ENCODE measurements at places on chromosomes 1 and 21.

- DNase-seq: no peak
These were observed 94.5 kb downstream of the PRDM2 start for GRCh38 chr1:13794231-13795187.

DNA sequence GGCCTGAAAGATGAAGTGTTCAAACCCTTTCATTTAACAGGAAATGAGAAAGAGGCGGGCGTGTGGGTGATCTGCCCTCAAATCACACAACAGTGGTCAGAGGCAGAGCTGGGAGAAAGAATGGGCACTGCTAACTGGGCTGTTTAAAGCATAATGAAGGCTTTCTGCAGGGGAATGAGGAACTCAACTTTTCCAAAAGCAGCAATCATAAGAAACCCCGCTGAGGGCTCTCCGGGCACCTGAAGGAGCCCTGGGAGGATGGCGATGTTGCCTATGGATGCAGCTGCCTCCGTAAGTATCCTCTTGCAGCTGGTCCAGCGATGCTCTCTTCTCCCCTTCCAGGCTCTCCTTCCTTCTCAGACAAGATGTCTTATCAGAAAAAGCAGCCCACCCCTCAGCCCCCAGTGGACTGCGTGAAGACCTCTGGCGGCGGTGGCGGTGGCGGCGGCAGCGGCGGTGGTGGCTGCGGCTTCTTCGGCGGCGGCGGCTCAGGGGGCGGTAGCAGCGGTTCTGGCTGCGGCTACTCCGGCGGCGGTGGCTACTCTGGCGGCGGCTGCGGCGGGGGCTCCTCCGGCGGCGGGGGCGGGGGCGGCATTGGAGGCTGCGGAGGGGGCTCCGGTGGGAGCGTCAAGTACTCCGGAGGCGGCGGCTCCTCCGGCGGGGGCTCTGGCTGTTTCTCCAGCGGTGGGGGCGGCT, 1.2 kb downstream of the LORICRIN start:
- no peak for DNase-seq

- DNase-seq: no peak
These were observed 781 bp downstream of the PROX1 start for GRCh38 chr1:213988507-213989001.

DNA sequence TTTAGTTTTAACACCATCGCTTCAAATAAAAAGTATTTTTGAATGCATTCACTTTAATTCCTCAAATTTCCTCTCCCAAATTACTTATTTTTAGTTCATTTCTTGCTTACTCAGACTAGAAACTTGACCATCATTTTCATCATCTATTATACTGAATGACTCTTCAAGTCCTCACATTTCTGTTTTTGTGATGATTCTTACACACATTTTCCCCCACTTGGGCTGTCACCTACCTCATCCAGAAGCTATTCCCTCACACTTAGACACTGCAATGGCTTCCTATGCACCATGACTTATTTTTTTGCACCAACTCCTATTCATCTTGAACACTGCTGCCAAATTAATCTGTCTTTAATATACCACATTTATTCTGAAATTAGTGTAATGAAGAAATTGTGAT, 239.6 kb upstream of the DUSP10 start:
- DNase-seq: no peak

GRCh38 chr1:150257624-150258585, at the start of gene CA14:
TSS of gene CA14 (plus strand) at chr1:150257774. CDS start at chr1:150258129, 355 bp downstream.
- no peak for DNase-seq

GRCh38 chr1:115317101-115318012, 20.7 kb downstream of the NGF start:
- DNase-seq: no peak
